ENCODE measurements at places on chromosomes 1 and 21.

GRCh38 chr1:67937651-67938050, 104.4 kb upstream of the GNG12 start:
- no peak for DNase-seq

DNA sequence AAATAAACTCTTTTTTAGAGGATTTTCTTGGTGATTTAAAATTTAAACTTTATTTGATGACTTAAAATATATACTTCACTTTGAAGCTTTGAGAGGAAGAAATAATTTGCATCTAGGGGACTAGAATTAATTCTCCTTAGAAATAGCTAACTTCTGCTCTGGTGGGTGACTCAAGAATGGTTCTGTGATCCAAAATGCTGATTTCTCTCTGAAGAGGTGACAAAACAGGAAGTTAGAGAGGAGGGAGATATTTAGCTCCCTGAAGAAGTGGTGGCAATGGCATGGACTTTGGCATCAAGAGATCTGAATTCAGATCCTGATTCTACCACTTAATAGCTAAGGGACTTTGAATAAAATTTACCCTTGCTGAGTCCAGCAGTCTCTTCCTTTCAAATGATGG, 125.8 kb upstream of the ATP1B1 start:
- no peak for DNase-seq

GRCh38 chr1:43796111-43796581, 88.8 kb downstream of the ST3GAL3 start:
- DNase-seq = no peak

DNA sequence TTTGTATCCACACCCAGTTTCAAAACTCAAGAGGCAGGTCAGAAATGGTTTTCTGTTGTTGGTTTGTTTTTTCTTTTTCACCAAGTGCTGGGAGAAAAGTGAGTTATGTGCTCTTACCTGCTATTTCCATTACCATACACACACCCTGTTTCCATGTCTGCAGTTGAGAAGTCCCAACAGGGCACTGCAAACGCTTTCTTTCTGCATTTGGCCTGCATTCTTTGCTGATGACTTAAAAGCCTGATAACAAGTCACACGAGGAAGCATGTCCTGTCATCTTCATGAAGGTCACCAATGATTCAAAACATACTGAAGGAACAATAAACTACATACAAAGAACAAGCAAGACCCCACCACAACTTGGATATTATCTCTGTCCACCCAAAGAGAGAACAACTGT, 24.8 kb upstream of the KCNE1 start:
- no peak for DNase-seq

DNA sequence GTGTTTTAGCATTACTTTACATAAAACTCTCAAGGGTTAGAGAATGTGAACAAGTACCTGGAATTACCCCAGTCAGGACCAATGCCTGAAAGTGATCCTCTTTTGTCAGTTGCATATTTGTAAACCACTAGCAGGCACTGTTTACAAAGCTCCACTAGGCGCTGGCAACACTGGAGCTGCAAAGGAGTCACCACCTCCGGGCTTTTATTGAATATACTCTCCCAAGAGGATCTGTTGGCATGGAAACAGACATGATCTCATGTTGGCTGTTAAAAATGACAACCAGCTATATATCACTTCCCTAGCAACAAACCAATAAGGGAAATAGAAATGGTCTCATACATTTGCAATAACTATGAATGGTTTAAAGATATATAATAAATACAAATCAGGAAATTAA, 116.0 kb downstream of the TTLL7 start:
- DNase-seq = no peak

- DNase-seq = no peak
These were observed 185.9 kb downstream of the AK5 start for GRCh38 chr1:77467741-77468140.

All from upper lobe of left lung (tissue), 6 donors.